ENCODE measurements at places on chromosomes 5 and 9.

GRCh38 chr9:81492710-81493447 lies 196.5 kb downstream of the TLE1 start:
- H3K27ac ChIP-seq: no peak overlapping the region
- H3K36me3 ChIP-seq: no peaks in the 10 kb centered on the region
- H3K4me3 ChIP-seq: no peak overlapping the region
- no peaks in the 10 kb centered on the region for H3K27me3 ChIP-seq
- no peaks in the 10 kb centered on the region for H3K4me1 ChIP-seq

DNA sequence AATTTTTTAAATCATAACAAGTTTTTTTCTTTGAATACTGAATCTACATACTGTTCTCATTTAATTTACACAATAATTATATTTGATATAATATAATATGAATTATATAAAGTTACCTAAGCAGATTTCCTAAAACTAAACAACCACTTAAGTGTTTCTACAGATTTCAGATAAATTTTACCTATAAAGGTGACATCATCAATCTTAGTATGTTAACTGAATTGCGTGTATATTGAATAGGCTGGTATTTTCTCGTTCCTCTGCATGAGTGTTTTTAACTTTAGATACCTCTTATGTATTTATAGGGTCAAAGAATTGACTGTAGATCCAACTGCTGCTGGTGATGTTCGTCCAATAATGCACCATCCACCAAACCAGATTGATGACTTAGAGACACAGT lies 30.3 kb downstream of the DIMT1 start:
- H3K36me3 ChIP-seq: peaks cover 50% of the 10 kb centered on the region
- H3K27ac ChIP-seq: no peak overlapping the region
- no peak for DNase-seq
- H3K27me3 ChIP-seq: no peaks in the 10 kb centered on the region

DNA sequence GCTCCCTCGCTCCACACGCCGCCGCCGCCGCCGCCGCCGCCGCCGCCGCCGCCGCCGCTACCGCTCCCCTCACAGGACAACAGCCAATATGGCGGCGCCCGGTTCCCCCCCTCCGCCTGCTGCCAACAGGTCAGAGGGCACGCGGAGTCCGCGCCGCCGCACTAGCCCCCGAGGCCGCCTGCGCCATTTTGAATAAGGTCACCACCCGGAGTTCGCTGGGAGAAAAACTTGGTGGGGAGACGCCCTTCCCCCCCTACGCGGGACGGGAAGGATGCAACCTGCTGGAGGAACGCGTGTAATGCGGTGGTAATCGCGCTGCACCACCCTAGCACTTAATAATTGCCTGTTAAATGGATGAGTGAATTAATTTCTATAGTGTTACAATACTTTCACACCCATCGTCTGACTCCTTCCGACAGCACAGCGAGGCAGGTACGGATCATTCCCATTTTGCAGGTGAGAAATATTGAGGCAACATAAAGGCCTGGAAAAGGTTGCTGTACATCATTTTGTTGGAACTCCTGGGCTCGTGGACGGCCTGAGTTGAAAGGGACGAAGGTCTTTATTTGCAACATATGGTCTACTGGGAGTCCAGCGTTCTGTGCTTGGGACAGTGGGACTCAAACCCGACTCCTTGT lies at the start of gene FAM193B:
Gene FAM193B, minus strand, starts transcription at position 90 of the 638 bp plus-strand sequence. CDS start 105 bp downstream, outside the sequence.
- no peaks in the 10 kb centered on the region for H3K27me3 ChIP-seq
- H3K36me3 ChIP-seq: peaks cover 21% of the 10 kb centered on the region
- H3K4me3 ChIP-seq: peak within 1 kb of the TSS; percentile 95
- H3K27ac ChIP-seq: peak within 1 kb of the TSS; percentile 73
- H3K4me1 ChIP-seq: peaks cover 12% of the 10 kb centered on the region
- peak; percentile 97 for DNase-seq

GRCh38 chr5:10275991-10276390 lies 25.9 kb downstream of the CCT5 start:
- no peaks in the 10 kb centered on the region for H3K27me3 ChIP-seq
- no peak for DNase-seq
- no peaks in the 10 kb centered on the region for H3K36me3 ChIP-seq
- no peak overlapping the region for H3K4me3 ChIP-seq

Measured in upper lobe of right lung (tissue), 1 donor.